ENCODE measurements at places on chromosomes 12 and 14.

DNA sequence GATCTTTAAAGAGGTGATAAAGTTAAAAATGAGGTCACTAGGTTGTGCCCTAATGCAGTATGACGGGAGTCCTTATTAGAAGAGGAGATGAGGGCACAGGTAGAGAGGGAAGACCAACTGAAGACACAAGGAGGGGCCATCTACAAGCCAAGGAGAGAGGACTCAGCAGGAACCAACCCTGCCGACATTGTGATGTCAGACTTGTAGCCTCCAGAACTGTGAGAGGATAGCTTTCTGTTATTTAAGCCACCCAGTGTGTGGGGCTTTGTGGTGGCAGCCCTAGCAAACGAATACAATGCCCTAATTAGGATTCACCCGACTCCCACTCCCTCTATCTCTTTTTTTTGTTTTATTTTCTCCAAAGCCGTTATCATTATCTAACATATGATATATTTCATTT, 7.9 kb upstream of the IL26 start:
- DNase-seq, result no peak

DNA sequence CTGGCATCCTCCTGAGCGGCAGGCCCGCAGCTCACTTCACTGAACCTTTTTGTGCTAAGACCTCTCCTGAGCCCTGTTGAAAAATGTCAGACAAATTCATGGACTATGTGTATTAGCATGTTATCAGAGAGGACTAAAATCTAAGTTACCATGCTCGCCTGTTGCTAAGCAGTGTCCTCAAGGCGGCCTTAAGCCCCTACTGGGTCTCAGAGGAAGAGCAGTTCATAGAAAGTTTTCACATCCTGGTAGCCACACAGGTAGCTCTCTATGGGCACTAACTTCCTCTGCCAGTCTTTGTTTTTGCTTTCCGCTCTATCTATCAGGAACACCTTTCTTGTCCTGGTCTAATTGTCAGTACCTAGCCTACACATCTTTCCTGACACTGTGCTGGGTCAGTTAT, 306.6 kb upstream of the MIS18BP1 start:
- DNase-seq, result no peak

- no peak for DNase-seq
Observed at GRCh38 chr12:106187155-106187789, 48.5 kb upstream of the NUAK1 start.

DNA sequence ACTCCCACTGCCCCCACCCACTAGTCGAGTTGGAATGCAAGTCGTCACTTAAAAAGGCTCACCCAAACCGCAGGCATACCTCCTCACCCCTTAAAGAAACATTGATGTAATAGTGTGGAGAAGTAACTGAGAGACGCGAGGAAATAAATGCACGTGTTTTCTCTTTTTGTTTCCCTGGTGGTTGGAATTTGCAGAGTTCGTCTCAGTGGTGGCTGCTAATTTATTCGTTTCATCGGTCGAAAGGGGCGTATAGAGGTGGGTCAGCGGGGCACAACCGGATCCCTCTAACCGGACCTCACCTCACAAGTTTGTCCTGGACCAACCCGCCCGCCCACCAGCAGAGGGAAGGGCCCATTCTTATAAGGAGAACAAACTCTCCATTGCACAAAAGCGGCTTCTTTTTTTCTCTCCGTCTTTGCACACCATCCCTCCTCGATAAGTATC, 5.0 kb upstream of the NPAS3 start:
- no peak for DNase-seq

DNA sequence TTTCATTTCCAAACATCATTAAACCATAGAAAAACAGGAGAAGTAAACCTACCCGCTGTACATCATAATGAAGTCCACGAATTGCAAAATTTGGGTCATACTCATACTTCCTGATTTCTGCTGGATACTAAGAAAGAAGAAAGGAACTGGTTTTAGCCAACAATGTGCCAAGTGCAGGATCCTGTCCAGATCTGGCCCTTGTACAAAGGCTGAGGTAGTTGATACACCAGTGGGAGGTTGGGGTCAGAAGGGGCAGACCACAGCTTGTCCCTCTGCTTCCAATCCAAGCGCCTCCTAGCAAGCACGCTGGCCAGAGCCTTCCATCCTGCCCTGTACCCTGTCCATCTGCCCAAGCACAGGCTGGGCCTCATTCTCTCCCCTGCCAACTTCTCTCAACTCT, 34.2 kb downstream of the NT5DC3 start:
- DNase-seq, result no peak

DNA sequence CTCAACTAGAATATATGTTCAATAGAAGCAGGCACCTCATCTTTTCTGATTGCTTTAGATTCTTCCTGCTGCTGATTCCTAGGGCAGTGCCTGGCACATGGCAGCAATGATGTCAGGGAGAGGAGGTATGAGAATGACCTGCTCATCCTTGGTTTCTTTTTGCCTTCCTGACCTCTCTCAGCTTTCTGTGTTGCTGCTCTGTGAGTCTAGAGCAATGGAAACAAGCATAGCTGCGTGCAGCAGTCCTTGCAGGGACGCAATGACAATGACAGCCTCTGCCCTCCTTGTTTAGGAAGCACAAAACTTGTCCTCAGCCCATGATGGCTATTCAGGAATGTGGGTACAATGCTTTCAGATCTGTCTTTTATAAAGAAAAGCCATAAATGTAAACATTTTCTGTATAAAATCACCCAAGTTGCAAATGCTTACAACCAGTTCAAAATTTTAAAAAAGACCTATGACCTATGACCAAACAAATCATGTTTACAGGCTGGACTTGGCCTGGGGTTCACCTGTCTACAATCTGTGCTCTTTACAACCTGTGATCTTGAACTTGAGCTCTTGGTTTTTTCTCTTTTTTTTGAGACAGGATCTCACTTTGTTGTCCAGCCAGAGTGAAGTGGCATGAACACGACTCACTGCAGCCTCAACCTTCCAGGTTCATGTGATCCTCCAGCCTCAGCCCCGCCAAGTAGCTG, 549.4 kb upstream of the ATP2B1 start:
- DNase-seq, result no peak

GRCh38 chr12:47785887-47786661, 13.0 kb downstream of the SLC48A1 start:
- no peak for DNase-seq

DNA sequence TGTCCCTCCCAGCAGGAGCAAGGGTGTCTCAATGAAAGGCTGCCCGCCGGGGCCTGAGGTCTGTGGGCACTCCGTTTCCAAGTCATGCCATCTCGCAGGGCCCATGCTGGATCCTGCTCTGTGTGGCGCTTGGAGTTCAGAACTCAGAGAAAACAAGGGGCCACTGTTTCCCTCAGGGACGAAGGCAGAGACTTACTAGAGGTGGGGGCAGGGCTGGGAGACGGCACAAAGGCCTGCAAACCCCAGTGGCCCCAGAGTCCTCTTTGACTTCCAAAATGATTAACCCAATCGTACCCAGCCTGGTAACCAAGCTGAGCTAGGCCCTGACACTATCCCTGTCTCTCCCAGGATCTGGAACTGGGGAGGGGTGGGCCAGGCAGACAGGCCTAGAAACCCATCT, 95.8 kb downstream of the ITPK1 start:
- DNase-seq, result no peak

DNA sequence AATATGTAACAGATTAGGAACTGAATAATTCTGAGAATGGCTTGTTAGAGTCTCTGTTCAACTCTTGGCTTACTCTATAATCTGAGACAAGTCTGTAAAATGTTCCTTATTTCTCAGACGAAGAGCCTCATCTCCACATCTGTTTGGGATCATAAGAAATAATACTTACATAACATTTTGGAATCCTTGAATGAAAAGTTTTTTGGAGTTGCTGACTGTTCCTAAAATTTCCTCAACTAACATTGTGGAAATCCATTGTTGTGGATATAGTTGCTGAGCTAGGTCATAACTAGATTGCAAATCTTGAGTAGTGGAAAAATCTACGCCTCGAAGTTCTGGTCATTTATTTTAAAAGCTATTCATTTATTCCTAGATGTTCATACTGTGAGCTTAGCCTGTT, 402.9 kb downstream of the ZFP36L1 start:
- no peak for DNase-seq

- peak; percentile 17 for DNase-seq
Observed at GRCh38 chr14:97253756-97254155, 456.6 kb downstream of the VRK1 start.

- no peak for DNase-seq
Observed at GRCh38 chr12:19614601-19615383, 175.5 kb downstream of the AEBP2 start.

- no peak for DNase-seq
Observed at GRCh38 chr12:6302621-6303020, 7.9 kb upstream of the PLEKHG6 start.

DNA sequence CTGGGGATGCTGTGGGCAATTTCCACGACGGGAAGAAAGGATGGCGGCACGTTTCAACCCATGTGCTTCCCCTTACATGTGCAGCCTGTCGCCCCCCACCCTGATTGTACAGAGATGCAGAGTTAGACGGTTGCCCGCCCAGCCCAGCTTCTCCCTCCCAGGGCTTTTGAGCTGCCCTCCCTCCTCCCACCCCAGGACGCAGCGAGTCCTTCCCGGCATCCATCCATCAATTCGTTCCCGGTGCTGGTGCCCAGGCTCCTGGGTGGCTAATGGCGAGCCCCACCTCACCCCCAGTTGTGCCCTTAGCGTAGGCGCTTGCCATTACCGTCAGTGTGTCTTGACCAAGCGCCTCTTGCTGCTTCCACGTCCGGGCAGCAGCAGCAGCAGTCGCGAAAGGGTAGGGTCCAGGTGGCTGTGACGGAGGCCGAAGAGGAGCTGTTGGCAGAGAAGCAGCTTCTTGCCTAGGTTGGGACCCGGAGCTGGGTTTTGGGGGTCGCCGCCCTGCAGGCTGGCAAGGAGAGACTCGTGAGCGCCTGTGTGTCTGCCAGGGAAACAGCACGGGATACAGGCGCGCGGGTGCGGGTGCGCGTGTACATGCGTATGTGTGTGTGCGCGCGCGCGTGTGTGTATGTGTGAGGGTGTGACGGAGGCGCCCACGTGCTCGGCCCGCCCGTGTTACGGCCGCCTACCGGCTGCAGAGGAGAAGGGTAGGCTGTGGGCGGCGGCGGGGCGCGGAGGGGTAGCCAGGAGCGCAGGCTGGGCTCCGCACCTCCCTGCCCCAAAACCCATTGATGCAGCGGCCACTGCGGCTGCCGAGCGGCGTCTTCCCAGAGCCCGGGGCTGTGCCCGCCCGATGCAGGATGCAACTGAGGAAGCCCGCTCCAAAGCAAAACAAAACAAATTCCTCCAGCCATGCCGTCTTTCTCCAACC, at the start of gene SLC6A15:
SLC6A15 (minus strand) TSS at position 602 of the 931 bp plus-strand sequence. CDS start 20,679 bp downstream, outside the sequence.
- DNase-seq, result peak; percentile 30

DNA sequence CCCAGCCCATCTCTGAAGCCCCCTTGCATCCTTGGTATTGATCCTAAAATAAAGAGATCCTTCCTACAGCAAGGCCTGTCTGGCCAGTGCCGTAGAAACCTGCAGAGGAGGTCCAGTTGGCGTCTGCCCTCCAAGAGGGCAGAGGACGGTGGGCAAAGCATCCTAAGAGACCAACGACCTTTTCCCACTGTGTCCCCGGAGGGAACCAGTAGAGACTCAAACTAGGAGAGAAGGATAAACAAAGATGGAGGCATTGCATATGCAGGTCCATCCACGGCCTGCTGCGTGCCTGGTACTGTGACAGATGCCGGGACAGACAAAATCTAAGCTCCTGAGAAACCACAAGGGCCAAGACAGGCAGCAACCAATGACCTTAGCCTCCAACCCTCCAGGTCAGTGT, 3.8 kb downstream of the NCKAP5L start:
- no peak for DNase-seq

DNA sequence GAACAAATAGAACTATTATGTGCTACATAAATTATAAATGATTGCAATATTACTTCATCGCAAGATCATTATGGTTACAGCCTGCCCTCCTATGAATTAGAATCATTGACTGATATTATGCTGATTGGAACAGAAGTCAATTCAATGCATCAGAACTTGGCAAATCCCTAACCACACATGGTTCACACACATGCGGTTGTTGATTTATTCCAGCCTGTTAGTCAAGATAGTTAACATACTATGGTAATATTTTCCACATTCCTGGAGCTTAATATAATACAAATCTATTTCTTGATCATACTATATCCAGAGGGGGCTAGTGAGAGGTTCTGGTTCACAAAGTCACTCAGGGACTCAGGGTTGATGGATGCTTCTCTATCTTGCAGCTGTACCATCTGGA, 9.7 kb upstream of the CACNA1C start:
- DNase-seq, result no peak

DNA sequence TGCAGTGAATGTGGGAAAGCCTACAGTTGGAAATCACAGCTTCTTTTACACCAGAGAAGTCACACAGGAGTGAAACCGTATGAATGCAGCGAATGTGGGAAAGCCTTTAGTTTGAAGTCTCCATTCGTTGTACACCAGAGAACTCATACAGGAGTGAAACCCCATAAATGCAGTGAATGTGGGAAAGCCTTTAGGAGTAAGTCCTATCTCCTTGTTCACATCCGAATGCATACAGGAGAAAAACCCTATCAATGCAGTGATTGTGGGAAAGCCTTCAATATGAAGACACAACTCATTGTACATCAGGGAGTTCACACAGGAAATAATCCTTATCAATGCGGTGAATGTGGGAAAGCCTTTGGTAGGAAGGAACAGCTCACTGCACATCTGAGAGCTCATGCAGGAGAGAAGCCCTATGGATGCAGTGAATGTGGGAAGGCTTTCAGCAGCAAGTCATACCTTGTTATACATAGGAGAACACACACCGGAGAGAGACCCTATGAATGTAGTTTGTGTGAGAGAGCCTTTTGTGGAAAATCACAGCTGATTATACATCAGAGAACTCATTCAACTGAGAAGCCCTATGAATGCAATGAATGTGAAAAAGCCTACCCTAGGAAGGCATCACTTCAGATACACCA, 24.6 kb downstream of the ZNF26 start:
- no peak for DNase-seq

DNA sequence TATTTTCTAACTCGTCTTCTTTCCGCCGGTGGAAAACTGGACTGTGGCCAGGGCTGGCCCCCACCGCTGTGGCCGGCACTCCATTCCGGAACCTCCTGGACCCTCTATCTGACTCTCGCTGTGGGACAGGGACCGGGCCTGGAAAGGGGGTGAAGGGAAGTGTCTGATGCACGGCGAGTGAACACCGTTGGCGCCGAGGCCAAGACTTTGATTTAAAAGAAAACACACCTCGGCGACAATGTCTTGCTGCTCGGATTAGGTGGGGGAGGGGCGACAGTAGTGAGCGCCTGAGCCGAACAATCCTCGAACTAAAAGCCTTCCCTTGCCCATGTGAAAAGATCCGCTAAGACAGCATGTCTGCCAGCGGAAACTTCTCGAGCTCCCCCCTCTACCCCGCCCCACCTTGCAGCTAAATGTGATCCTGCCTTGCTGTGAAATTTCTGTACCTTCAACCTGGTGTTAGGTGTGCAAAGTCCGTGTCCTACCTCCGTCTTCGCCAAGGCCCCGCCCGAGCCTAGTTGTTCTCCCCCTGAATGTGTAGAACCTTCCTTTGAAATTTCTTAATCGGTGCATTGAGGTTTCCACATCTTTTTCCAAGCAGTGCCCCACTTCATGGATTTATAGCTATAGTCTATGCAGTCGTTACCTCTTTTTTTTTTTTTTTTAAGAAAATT, 862 bp upstream of the HOTAIR start:
- no peak for DNase-seq

GRCh38 chr12:80894179-80894578, 43.6 kb downstream of the LIN7A start:
- DNase-seq, result no peak

GRCh38 chr14:77917491-77918201, 117.7 kb downstream of the ADCK1 start:
- DNase-seq, result no peak
